H1 (cell line): ENCODE measurements at places on chromosomes 7 and 10. TPM values are rescaled to one million over a fixed set of nuclear protein-coding genes. Genes with fewer than 3 reads are reported as not detected.
A peak's percentile ranks its signal among the peaks of the same experiment; 100 is the strongest.

The COL13A1 gene
- total RNA-seq: 4.5 and 5.2 TPM in 2 replicates

DNA sequence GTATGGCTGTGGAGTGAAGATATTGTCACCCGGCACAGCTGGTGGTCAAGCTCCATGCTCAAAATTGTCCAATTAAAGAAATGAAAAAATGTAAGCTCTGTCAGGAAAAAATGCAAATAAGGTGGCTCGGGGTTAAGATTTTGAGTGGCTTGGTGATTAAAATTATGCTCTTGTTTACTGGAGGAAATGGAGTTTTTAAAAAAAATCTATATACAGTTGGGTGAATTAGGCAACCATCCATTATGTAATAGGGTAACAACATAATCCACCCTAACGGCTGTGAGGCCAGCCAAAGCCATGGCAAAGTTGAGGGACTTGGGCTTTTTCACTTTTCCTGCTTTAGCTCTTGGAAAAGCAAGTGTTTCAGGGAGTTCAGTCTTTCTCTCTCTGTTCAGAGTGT is 260.8 kb upstream of the HABP2 start:
- no peak for DNase-seq

DNA sequence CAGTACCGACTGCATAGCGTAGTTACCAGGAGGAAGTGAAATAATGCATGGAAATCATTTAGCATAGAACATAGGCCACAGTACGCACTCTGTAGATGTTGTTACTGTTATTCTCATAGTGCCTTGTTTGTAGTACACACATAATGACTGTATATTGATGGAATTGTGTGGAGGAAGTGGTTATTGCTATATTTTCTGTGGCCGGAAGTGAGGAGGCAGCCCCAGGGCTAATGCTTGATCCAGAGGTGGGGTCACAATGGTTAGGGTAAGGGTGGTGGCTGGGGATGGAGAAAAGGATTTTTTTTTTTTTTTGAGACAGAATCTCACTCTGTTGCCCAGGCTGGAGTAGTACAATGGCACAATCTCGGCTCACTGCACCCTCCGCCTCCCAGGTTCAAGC is 4.5 kb upstream of the MGAM start:
- no peak for DNase-seq

The OR6B1 gene
- total RNA-seq: not detected in 2 replicates

DNA sequence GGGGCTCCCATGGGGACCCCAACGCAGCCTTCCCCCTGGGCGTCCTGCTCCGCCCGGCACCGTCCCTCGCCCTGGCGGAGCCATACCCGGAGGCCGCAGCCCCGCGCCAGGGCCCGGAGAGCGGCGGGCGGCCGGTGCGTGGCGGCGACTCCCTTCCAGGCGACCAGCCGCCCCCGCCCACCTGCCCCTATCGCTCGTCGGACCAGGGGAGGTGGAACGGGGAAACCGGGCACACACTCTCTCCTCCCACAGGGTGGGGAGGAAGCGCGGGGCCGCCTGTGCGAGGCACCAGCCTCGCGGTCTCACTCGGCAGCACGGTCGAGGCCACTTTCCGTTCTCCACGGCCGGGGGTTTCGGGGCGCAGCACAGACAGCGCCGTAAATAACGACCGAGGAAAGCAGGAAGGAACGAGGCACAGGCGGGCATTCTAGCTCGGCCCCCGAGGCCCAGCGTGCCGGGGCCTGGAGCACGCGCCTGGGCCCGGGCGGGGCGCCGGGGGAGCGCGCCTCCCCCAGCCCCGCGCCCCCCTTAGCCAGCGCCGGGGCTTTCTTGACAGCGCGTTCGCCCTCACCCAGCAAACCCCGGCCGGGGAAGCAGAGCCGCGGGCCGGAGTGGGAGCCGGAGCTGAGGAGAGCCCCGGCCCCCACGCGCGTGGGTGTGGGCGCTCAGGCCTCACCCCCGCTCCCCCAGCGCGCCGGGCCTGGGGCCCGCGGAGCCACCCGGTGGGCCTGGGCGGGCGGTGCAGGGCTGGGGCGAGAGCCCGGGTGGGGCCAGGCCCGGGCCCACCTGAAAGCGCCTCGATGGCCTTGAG is 936 bp downstream of the IGF2BP3 start:
- peak; percentile 52 for DNase-seq

- DNase-seq: no peak
Measured at GRCh38 chr10:101388676-101389276, 34.8 kb downstream of the BTRC start.

The CALU gene
- total RNA-seq: 169 and 170 TPM in 2 replicates

DNA sequence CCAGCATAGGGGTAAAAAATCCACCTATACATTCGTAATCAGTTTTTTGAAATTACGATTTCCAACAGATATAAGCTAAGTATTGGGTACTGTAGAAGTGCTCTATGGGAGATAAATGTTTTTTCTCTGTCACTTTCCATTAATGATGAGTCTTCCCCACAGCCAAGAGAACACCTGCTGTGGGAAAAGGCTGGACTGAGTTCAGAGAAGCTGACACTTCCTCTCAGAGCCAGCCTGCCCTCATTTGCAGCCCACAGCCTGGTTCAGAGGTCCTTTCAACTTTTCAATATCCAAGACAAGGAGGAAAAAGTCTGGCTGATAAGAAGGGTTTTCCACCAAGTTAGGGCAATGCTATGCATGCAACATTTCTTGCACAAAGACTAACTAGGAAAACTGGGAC is 64.5 kb upstream of the DNAJB12 start:
- DNase-seq: no peak
